ENCODE measurements at places on chromosomes 3 and 15.

GRCh38 chr3:159077860-159078259 lies 276.0 kb downstream of the MFSD1 start:
- DNase-seq, result peak; percentile 81

- no peak for DNase-seq
Observed at GRCh38 chr3:4340077-4340410, 36.9 kb downstream of the SETMAR start.

GRCh38 chr15:67050522-67051087 lies 14.8 kb upstream of the SMAD3 start:
- DNase-seq, result no peak

GRCh38 chr3:111738790-111739189 lies 120.3 kb upstream of the PHLDB2 start:
- DNase-seq, result no peak

GRCh38 chr15:53974813-53975212 lies 3.4 kb upstream of the UNC13C start:
- DNase-seq, result no peak

- DNase-seq, result peak; percentile 27
Observed at GRCh38 chr3:119352034-119352609, 57.9 kb downstream of the ARHGAP31 start.

GRCh38 chr3:106640353-106640752 lies 736.9 kb upstream of the CCDC54 start:
- DNase-seq, result no peak

All from mammary epithelial cell (primary cell).